ENCODE measurements at places on chromosomes 2 and 18.

- H3K36me3 ChIP-seq: no peaks in the 10 kb centered on the region
- no peak overlapping the region for H3K4me3 ChIP-seq
- no peaks in the 10 kb centered on the region for H3K27me3 ChIP-seq
- H3K4me1 ChIP-seq: peaks cover 11% of the 10 kb centered on the region
- DNase-seq: no peak
Measured at GRCh38 chr2:26526589-26526988, 48.7 kb upstream of the OTOF start.

GRCh38 chr2:142693171-142693950, 184.1 kb upstream of the KYNU start:
- no peaks in the 10 kb centered on the region for H3K4me1 ChIP-seq
- H3K27me3 ChIP-seq: no peaks in the 10 kb centered on the region

DNA sequence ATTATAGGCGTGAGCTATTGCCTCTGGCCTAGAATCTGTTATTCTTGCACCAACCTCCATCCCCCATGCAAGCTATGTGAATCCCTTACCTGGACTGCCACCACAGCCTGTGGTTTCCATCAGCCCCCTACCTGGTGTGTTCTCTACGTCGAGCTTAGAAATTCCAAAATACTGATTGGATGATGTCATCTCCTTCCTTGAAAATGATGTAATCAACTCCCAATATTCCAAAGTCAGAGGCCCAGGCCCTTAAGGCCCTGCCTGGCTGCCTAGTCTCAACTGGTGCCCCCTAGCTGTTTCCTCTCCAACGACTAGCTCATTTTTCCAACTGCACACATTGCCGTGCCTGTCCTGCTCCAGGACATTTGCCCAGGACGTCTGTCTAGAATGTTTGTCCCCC, 41.3 kb upstream of the GBX2 start:
- no peaks in the 10 kb centered on the region for H3K36me3 ChIP-seq
- H3K27ac ChIP-seq: no peak overlapping the region
- no peaks in the 10 kb centered on the region for H3K27me3 ChIP-seq
- no peak overlapping the region for H3K4me3 ChIP-seq
- H3K4me1 ChIP-seq: no peaks in the 10 kb centered on the region

GRCh38 chr2:101036562-101036961, 34.5 kb downstream of the RPL31 start:
- no peak for DNase-seq
- no peak overlapping the region for H3K4me3 ChIP-seq
- H3K36me3 ChIP-seq: peaks cover 2% of the 10 kb centered on the region
- no peak overlapping the region for H3K27ac ChIP-seq

- H3K27ac ChIP-seq: no peak overlapping the region
- no peaks in the 10 kb centered on the region for H3K36me3 ChIP-seq
- H3K4me3 ChIP-seq: no peak overlapping the region
- no peaks in the 10 kb centered on the region for H3K27me3 ChIP-seq
- H3K4me1 ChIP-seq: no peaks in the 10 kb centered on the region
Measured at GRCh38 chr18:13565228-13565627, 161.1 kb downstream of the FAM210A start.

DNA sequence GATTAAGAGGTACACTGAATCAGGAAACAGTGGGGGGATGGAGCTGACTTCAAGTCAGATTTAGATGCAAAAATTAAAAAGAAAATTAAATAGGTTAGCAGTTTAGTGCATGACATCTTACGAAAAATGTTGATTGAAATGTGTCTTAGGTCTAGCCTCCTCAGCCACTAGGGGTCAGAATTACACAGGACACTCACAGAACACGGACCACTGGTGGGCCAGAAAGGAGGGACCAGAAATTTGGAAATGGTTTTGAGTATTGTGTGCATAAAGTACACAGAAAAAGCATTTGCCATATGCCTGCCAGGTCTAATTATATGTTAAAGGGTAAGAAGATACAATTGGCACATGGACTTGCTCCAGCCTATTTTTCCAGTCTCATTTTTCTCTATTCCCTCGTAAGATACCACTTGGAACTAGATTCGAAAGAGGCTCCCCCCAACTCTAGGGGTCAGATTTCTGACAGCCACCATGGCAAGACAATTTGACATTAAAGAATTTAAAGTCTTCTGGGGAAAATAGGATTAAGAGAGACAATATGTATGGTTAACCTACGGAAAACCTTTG, 550.2 kb upstream of the SETBP1 start:
- no peaks in the 10 kb centered on the region for H3K4me1 ChIP-seq
- no peaks in the 10 kb centered on the region for H3K36me3 ChIP-seq
- H3K27me3 ChIP-seq: no peaks in the 10 kb centered on the region
- peak; percentile 57 for DNase-seq
- no peak overlapping the region for H3K27ac ChIP-seq
- H3K4me3 ChIP-seq: no peak overlapping the region

- H3K36me3 ChIP-seq: no peaks in the 10 kb centered on the region
- no peak overlapping the region for H3K27ac ChIP-seq
- no peak overlapping the region for H3K4me3 ChIP-seq
- H3K4me1 ChIP-seq: peaks cover 9% of the 10 kb centered on the region
- no peak for DNase-seq
Measured at GRCh38 chr2:8923183-8923582, 80.3 kb downstream of the MBOAT2 start.

- no peak overlapping the region for H3K4me3 ChIP-seq
- no peak for DNase-seq
- H3K36me3 ChIP-seq: peaks cover 2% of the 10 kb centered on the region
- H3K27ac ChIP-seq: no peak overlapping the region
- H3K4me1 ChIP-seq: peaks cover 22% of the 10 kb centered on the region
Measured at GRCh38 chr18:48866028-48866733, 84.6 kb downstream of the SMAD7 start.

DNA sequence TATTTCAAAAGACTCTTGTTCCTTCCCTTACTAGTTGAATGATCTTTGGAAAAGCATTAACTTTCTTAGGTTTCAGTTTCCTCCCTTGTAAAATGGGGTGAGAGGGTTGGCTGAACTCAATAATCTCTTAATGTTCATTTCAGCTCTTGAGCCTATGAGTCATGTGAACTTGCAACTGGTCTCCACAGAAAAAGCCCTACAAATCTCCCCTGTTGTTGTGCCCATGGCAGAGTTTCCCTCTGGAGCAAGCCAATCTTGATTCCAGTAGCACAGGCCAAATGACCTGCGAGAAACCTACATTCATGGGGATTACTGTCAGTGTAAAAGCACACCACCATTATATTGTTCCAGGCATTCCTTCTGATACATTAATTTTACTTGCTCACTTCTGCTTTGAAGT, 388.9 kb downstream of the ALK start:
- H3K4me1 ChIP-seq: no peaks in the 10 kb centered on the region
- H3K36me3 ChIP-seq: no peaks in the 10 kb centered on the region
- no peaks in the 10 kb centered on the region for H3K27me3 ChIP-seq
- no peak overlapping the region for H3K4me3 ChIP-seq

GRCh38 chr2:104888489-104889258, 34.8 kb downstream of the POU3F3 start:
- H3K4me1 ChIP-seq: peaks cover 7% of the 10 kb centered on the region
- no peaks in the 10 kb centered on the region for H3K36me3 ChIP-seq
- H3K27ac ChIP-seq: no peak overlapping the region
- no peak overlapping the region for H3K4me3 ChIP-seq
- DNase-seq: no peak
- H3K27me3 ChIP-seq: no peaks in the 10 kb centered on the region

DNA sequence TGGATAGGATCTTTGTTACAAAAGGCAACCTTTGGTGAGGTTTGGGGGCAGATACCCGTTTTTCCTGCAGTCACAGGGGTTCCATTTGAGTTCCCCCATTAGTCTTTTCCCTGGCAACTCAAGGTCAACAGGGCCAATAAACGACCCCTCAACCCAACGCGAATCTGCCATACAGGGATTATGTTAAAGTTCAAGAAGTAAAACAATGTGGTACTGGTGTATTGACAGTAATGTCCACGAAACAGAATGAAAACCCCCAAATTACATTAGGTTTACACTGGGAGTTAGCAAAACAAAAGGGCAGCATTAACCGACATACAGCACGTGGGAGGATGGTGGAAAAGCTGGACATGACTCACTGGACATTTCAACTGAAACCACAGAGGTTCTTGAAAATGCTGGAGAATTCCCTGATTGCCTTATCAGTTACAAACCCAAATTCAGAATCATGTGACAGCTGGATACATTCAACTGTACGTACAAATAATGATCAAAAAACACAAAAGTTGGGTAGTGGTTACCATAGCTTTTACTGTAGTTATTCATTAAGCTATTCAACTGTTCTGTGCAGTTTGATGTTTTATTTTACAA, 4.9 kb upstream of the IMP4 start:
- H3K27ac ChIP-seq: no peak overlapping the region
- DNase-seq: no peak
- H3K4me3 ChIP-seq: peak overlapping the region; percentile 85
- peaks cover 4% of the 10 kb centered on the region for H3K4me1 ChIP-seq
- H3K27me3 ChIP-seq: no peaks in the 10 kb centered on the region
- peaks cover 30% of the 10 kb centered on the region for H3K36me3 ChIP-seq

- no peaks in the 10 kb centered on the region for H3K27me3 ChIP-seq
- no peak overlapping the region for H3K27ac ChIP-seq
- H3K36me3 ChIP-seq: no peaks in the 10 kb centered on the region
- DNase-seq: no peak
- no peaks in the 10 kb centered on the region for H3K4me1 ChIP-seq
- H3K4me3 ChIP-seq: no peak overlapping the region
Measured at GRCh38 chr2:101560780-101561315, 85.9 kb upstream of the RFX8 start.

- no peaks in the 10 kb centered on the region for H3K27me3 ChIP-seq
- H3K4me3 ChIP-seq: no peak overlapping the region
- no peak for DNase-seq
- H3K27ac ChIP-seq: no peak overlapping the region
Measured at GRCh38 chr2:207459990-207460757, 69.6 kb upstream of the CREB1 start.

DNA sequence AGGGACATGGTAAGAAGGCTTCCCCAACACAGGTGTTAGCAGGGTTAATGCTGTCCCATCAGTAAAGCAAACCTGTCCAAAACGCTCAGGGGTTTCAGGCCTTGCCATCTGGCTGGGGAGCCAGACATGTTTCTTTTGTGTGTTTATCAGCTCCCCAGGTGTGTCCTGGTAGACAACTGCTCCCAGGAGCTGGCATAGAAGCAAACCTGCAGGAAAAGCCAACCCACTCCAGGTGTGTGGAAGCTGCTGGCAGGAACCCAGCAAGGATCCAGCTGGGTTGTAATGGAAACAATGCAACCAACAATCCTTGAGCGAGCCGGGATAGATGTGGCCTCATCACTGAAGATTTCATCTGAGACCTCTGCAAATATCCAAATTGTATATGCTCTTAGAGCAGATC, 123.1 kb downstream of the RAB3GAP1 start:
- DNase-seq: no peak
- H3K36me3 ChIP-seq: peaks cover 40% of the 10 kb centered on the region
- H3K4me1 ChIP-seq: no peaks in the 10 kb centered on the region
- no peaks in the 10 kb centered on the region for H3K27me3 ChIP-seq

Measured in neuronal stem cell (in vitro differentiated cells).